ENCODE measurements at places on chromosomes 3 and 15.

DNA sequence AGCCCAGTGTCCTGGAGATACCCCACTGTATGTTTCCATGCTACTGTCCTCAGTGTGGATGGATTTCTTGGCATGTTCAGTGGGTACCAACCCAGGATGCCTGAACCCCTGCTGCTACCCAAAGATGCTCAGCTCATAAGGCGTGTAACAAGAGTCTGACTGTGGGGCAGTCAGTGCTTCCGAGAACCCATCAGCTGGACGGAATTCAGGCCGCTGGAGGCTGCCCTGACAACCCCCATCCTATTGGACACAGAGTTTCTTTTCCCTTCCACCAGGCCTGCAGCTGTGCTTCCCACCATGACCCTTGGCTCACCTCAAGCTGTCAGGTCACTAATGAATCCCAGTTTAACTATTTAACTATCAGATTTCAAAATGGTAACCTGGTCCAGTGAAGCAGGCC lies 224.1 kb upstream of the FEZF2 start:
- no peak for DNase-seq

DNA sequence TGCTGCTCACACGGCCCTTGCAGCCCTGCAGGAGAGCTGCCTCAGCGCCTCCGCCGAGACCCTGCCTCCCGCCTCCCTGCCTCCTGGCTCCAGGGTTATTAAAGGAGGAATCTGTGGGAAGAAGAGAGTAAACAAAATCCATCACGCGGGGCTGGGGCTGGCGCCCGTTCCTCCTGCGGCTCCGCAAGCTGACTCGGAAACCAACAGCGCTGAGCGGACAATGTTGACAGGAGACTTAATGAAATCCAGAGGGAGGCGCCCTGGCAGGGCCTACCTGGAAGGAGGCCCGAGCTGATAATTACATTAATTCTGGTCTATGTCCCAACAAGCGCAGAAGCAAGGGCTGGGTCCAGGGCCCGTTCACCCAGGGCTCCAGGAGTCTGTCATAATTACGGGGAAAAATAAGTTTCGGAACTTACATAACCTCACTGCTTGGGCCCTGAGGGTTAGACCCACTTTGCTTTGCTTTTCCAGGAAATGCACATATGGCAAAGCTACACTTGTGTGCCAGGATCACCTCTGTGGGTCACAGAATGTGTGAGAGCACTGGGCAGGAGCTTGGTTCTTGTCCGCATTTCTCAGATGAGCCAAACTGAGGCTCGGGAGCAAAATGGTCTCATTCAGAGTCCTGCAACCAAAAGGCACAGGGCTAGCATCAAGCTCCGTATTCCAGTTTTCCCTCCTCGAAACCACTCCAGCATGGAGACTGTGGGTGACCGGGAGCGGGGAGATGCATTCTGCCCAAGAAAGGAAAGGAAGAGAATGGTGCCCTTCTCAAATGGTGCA lies 43.8 kb upstream of the SLC6A6 start:
- no peak for DNase-seq

DNA sequence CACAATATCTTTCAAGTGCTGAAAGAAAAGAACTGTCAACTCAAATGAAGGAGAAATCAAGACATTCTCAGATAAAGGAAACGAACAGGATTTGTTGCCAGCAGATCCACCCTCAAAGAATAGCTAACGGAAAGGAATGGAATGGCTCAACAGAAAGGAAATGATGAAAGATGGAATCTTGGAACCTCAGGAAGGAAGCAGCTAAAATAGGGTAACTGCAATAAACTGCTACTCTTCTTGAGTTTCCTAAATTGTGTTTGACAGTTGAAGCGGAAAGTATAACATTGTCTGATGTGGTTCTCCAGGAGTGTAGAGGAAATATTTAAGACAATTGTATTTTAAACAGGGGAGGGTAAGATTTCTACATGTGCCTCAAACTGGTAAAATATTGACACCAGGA lies 22.0 kb downstream of the PRR23E start:
- DNase-seq = no peak

DNA sequence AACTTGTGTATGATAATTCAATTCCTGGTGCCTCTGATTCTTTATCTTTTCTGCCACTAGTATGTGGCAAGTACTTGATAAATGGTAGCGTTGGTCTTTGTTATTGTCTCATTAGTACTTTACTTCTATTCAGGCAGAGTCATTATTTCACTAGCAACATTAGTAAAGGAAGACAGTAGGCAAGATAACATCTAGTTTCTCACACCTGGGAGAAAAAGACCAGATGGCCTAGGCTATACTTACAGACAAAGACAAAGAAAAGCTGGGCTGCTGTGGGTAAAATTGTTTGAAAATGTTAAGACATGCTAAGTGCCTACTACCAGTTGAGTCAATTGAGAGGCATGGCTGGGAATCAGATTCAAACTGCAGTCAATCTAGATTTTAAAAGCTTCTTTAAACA lies 198.7 kb upstream of the CMC1 start:
- no peak for DNase-seq

DNA sequence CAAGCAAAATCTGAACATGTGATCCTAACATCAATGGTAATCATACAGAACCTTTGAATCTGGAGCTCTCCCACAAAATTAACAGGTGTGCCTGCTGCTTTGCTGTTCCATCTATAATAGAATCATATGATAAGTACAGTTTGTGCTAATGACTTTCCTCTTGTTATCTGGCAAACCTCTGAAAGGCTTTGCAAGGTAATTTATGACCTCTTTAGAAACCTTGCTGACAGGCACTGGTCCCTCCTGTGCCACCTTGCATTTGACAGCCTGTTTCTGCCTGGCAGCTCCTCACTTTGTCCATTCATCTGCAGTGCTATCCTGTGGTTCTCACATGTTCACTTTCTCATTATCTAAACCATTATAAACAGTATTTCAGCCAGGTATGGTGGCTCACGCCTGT lies 10.2 kb upstream of the HTR3C start:
- DNase-seq = peak; percentile 99

- no peak for DNase-seq
Observed at GRCh38 chr3:22013641-22014040, 262.6 kb upstream of the ZNF385D start.

DNA sequence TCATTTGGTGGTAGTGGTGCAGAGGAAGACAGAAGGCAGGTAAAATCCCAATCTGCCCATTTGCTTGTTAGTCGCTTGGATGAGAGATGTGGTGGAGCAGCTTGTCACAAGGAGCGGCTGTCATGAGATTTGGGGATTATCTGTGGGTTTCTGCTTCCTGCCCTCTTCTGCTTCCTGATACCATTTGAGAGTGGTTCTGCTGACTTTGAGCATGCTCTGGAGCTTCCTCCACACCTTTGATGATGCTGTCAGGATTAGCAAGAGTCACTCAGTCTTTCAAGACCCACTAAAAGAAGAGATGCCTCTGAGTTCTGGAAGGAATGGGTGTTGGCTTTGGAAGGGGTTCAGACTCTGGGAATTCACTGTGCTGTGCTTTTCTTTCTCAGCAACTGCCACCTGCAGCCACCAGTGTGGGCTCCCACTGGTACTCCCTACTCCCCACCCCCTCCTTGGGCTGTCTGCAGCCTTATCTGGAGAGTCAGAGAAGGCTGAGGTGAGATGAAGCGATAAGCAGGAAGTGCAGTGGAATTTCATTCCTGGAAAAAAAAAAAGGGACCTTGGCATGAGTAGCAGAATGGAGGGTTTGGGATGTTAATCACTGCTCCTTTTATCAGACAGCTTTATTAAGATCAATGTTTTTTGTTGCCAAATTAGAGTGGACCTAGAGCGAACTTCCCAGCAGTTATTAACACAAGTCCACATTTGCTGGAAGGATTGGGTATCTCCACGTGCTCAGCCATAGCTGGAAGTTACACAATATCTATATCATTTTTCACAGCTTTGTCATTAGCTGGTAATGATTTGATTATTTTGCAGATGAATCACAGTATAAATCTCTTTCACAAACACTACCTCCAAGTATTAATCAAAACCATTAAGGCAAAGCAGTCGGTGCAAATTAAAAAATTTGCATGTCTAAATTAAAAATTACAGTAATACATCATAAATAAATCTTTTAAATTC lies 233.0 kb upstream of the SATB1 start:
- no peak for DNase-seq

- no peak for DNase-seq
Observed at GRCh38 chr15:98889930-98890695, 117.5 kb downstream of the PGPEP1L start.

DNA sequence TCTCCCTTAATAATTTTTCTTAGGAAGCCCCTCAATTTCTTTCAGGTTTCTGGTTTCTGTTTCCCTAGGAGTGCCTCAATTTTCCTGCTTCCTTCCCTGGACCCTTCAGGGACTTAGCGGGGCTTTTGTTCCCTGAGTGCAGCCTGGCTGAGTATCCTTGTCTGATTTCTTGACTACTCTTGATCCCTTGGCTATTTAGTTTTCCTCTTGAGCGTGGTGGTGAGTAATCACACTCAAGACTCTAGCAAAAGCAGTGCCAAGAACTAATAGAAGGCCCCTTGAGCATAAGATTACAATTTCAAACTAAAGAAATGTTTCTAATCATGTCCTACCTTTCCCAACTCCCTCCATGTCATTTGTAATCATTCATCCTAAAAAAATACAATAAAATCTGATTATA lies 94.3 kb upstream of the C3orf80 start:
- no peak for DNase-seq

DNA sequence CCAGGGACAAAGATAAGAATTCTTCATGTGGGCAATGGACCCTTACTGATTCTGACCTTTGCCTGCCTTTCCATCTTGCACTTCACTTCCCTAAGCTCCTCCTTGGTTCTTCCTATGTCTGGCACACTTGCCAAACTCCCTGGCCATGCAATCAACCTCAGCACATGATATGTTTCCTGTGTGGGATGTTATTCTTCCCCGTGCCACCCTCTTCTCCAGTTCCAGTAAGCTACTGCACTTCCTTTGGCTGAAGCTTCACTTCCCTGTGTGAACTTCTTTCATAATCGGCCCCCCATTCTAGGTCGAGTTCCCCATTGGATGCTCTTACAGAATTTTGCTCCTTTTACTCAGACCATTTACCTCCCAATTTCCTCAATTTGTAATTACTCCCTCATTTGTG lies 10.7 kb upstream of the TASOR start:
- DNase-seq = no peak

DNA sequence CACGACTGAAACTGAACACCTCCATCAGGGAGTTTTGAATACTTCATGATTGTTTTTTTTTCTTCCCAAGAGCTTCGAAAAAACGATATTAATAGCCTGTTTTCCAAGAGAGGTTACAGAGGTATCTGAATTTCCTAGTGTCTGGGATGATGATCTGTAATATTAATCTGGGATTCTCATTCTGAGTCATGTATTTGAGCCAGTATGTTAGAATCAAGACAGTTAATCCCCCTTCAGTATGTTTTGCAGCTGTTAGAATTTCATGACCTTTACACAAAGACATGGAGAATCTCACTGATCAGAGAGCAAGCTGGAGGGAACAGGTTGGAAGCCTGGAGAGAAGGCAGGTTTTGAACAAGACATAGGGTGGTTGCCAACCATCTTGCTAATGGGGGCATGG lies 234.5 kb upstream of the GAP43 start:
- DNase-seq = no peak

DNA sequence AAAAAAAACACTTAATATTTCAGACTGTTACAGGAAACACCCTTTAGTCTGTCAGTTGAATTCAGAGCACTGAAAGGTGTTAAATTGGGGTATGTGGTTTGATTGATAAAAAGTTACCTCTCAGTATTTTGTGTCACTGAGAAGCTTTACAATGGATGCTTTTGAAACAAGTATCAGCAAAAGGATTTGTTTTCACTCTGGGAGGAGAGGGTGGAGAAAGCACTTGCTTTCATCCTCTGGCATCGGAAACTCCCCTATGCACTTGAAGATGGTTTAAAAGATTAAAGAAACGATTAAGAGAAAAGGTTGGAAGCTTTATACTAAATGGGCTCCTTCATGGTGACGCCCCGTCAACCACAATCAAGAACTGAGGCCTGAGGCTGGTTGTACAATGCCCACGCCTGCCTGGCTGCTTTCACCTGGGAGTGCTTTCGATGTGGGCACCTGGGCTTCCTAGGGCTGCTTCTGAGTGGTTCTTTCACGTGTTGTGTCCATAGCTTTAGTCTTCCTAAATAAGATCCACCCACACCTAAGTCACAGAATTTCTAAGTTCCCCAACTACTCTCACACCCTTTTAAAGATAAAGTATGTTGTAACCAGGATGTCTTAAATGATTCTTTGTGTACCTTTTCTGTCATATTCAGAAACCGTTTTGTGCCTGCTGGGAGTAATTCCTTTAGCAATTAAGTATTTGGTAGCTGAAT lies 17.9 kb downstream of the TMEM43 start:
- DNase-seq = no peak

- DNase-seq = no peak
Observed at GRCh38 chr3:15430624-15431023, 3.2 kb downstream of the EAF1 start.

GRCh38 chr15:95277266-95277665 lies 1045.9 kb downstream of the MCTP2 start:
- DNase-seq = no peak

DNA sequence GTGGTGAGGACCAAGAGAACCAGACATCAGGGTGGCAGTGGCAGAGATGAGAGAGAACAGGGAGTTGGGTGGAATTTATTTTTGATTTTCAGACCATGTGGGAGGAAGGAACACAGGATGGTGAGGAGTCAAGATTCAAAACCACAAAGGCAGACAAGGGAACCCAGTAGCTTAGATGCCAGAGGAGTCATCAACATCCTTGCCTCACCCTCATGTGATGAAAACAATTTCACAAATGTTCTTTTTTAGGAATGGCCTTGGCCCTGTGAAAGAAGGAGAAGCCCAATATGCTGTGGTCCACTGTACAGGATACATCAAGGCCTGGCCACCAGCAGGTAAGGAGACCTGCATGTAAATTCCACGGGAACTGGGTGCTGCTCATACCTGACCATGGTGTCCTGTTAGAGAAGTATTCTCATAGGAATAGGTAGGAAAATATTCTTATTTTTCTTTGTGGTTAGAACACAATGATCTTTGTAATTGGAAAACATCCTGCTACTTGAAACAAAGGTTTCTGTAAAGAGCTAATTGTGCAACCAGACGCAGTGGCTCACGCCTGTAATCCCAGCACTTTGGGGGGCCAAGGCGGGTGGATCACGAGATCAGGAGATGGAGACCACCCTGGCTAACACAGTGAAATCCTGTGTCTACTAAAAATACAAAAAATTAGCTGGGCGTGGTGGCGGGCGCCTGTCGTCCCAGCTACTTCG lies 110.0 kb downstream of the ARNT2 start:
- DNase-seq = no peak

- DNase-seq = no peak
Observed at GRCh38 chr15:43107751-43108150, 1.9 kb upstream of the UBR1 start.

DNA sequence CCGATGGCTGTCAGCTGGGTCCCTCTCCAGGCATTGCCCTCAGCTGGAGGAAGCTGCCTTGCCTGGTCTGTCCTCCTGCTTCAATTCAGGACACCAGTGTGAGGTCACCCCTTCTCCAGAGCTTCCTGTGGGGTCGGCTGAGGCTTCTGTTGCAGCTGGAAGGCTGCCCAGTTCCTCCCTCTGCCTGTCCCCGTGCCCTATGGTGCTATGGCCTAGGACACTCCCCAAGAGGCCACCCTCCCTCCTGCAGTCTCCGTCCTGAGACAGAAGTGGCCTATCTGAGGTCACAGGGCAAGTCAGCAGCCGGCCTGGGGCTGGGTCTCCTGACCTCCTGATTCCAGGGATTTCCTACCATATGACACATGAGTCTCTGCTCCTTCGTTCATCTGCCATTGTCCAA lies 57.9 kb downstream of the RASGRF1 start:
- DNase-seq = no peak

GRCh38 chr3:134453631-134454030 lies 32.2 kb downstream of the ANAPC13 start:
- DNase-seq = no peak

Measured in NCI-H2081 treated with DMSO at 0.1 percent for 48 hours (cell line).